GM04504 (cell line): ENCODE measurements at places on chromosomes 12 and 14.

- DNase-seq: no peak
Measured at GRCh38 chr12:21881965-21882364, 59.3 kb downstream of the ABCC9 start.

- no peak for DNase-seq
Measured at GRCh38 chr12:39392154-39392925, 50.6 kb downstream of the KIF21A start.

GRCh38 chr12:119391673-119392072 is 57.1 kb downstream of the CCDC60 start:
- no peak for DNase-seq

DNA sequence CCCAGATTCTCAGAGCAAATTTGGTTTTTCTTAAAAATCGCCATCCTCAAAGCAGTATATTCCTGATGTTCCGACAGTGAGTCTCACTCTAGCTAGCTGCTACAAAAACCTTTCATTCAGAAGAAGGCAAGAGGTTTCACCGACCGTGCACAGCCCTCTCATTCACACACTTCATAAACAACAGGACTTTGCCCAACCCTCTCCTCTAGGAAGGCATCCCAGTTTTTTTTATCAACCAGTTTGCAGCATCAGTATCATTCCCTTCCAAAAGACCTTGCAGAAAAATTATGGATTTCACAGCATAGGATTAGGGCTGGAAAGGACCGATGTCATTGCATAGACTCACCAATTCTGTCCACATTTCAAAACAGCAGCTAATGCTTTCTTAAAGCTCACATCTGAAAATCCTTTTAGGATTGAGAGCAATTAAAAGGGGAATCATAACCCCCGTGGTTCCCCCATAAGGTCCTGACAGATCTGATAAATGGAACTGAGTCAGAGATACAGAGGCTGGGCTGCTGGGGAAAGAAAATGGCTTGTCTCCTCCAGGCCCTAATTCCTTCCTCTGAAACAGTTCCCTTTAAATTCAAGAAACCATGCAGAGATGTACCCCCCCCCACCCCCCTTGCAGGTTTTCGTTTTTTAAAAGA is 597 bp downstream of the SVOP start:
- no peak for DNase-seq

DNA sequence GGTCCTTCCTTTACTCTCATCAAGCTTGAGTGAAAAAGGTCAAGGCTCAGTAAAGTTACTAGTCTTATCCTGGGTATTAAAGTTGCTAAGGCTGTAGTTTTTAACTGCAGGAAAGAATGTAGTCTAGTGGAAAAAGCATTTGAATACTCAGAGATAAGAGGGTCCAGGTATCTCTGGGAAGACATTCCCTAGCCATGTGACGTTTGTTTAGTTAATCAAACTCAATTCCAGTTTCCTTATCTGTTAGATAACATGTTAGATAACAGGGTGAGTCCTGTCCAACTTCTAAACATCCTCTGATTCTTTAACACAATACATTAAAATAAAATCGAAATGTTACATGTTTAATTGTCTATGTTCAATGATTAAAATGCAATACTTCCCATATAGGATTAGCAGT is 720.7 kb upstream of the LMO3 start:
- no peak for DNase-seq

DNA sequence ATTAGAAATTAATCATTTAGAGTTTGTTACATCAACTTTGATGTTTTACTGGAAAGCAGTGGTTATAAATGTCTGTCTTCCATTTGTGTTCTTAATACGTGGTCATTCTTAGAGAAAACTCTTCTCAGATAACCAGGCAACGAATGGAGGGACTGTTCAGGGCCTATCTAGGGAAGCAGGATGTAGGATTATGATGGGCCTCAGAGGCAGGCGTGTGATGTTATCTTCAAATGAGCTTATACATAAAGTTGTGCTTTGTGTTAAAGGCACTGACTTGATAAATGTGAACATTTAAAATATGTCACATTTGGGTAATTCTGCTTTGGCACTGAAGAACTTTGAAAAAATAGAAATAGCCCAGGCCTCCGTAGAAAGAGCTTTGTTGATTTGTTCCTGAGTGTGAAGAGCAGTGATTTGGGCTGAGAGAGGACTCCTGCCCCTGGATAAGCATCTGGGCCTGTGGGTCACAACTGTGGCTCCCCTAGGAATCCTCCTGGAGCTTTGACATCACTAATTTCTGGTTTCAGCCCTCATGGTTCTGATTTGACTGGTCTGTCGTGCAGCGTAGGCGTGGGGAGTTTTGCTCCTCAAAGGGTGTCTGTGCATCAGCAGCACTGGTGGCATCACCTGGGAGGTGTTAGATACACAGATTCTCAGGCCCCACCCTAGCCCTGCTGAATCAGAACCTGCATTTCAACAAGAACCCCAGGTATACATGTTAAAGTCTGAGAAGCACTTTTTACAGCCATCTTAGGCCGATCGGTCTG is 55.4 kb downstream of the SAMD4A start:
- DNase-seq: no peak

DNA sequence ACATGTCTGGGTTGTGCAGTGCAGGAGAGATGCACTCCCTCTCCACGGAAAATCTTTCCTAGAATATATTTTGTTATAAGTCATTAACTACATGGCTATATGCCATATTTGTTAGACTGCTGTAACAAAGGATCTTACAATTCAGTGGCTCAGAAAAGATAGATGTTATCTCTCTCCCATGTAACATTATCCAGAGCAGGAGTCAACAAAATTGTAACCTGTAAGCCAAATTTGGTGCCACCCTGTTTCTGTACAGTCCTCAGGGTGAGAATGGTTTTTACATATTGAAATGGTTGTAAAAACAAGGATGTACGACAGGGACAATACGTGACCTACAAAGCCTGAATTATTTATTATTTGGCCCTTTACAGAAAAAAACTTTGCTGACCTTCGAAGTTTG is 155.5 kb downstream of the KIF21A start:
- no peak for DNase-seq

GRCh38 chr12:67270622-67271021 is 1.5 kb downstream of the CAND1 start:
- DNase-seq: no peak
